IPS DF 19.7 (cell line): ENCODE measurements at places on chromosomes 11 and 22.

DNA sequence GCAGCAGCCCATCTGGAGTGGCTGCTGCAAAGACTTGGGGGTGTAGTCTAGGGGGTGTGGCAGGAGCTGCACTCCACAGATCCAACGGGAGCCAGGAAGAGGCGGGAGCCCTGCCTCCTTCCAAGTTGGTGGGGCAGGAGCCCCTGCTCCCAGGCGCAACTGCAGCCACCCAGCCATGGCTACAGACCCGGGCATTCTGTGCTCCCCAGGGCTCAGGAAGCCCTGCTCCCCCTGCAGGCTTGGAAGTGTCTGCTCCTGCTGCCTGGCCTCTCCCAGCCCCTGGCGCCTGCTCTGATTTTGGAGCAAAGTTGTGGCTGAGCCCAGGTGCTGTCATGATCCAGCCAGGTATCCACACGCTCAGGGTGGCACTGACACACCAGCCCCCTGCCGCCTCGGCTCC lies 58.5 kb downstream of the CCDC34 start:
- DNase-seq, result no peak

DNA sequence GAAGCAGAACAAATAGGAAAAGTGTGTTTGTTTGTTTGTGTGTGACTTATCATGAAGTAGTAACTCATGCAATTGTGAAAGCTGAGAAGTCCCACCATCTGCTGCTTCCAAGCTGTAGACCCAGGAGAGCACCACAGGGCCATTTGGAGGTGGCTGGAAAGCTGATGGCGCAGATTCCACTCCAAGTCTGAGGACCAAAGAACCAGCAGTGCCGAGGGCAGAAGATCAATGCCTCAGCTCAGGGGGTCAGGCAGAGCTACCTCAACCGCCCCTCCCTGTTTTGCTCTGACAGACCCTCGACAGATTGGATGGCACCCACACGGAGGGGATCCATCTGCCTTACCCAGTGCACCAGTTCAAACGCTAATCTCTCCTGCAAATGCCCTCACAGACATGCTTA lies 896.2 kb downstream of the BRD1 start:
- no peak for DNase-seq

GRCh38 chr11:73048446-73048845 lies 93.7 kb downstream of the FCHSD2 start:
- no peak for DNase-seq

DNA sequence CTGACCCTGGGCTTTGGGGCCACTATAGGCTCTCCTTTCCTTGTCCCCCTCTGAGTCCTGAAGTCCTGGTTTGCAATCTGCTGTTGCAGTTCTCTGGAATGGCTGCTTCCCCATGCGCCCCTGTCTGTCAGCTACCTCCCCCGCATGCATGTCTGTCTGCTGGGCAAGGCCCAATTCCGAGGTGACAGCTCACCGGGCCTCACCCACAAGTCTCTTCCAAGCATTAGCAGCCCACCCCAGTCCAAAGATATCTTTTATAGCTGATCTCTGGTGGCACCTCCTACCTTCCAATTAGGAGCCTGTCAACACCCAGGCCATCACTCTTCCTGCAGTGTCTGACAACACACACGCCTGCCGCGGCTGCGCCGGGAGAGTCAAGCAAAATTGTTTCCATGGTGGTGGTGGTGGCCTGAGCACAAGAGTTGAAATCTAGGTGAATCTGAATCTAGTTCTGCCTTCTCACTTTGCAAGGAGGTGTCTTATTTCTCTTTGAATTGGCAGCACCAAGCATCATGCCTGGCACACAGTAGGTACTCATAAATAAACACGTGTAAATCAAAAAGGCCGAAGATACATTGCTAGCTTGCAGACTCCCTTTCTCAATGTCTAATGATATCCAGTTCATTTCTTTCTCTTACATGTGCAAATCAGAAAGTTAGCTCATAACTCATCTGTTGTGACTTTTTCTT lies 1.2 kb upstream of the LMO2 start:
- DNase-seq, result no peak

- no peak for DNase-seq
Measured at GRCh38 chr11:3148990-3149851, 15.9 kb downstream of the OSBPL5 start.

- DNase-seq, result no peak
Measured at GRCh38 chr11:29129844-29130243, 887.0 kb downstream of the KCNA4 start.

DNA sequence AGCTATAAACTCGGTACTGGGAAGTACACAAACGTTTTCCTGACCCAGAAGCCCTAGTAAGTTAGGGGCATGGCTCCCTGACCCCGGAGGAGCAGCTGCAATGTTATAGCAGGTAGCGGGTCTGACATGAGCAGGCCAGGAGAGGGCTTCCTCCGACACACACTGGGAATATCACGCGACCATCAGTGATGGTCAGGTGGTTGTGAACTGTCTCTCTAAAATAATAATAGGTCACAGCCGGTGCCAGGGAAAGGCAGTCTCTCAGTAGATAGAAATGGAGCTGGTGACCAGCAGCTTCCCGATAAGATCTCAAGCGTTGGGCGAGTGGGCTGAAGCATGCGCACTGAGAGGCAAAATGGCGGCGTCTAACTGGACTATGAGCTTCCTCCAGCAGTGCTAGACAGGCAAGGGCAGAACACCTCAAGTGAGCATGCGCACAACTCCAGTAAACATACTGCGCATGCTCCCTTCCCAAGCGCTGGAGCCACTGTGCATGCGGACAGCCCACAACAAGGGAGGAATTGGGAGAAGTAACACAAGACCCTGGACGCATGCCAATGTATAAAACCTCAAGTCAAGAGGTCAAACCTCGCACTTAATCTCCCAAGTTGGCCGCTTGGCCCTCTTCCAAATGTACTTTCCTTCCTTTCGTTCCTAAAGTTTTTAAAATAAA lies 22.3 kb upstream of the TESMIN start:
- DNase-seq, result no peak

- DNase-seq, result no peak
Measured at GRCh38 chr22:25362883-25363240, 143.4 kb downstream of the CRYBB2 start.
